ENCODE measurements at places on chromosomes 5 and 9. TPM values are rescaled to one million over a fixed set of nuclear protein-coding genes. Genes with fewer than 3 reads are reported as not detected.

Gene EGFL7
- 28.3 TPM for total RNA-seq

Gene ANKRD18B
- total RNA-seq, result 1.3 TPM

Gene KCNV2
- total RNA-seq, result not detected

Gene HRH2
- 0.39 TPM for total RNA-seq

Gene RASGRF2
- total RNA-seq, result 1.2 TPM

Gene MYORG
- 2.2 TPM for total RNA-seq

Gene SPATA31E1
- not detected for total RNA-seq
